ENCODE measurements at places on chromosomes 6 and 20. TPM values are rescaled to one million over a fixed set of nuclear protein-coding genes. Genes with fewer than 3 reads are reported as not detected.

TRIM40 gene
- polyA plus RNA-seq: not detected

DNA sequence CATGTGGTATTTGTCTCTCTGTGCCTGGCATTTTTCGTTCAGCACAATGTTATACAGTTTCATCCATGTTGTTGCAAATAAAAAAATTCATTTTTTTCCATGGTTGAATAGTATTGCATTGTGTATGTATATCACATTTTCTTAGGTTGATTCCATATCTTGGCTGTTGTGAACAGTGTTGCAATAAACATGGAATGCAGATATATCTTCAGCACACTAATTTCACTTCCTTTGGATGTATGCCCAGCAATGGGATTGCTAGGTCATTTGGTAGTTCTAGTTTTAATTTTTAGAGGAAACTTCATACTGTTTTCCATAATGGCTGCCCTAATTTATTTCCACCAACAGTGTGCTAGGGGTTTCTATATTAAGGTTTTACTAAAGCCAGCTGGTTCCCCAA lies 52.6 kb downstream of the GFRAL start:
- DNase-seq: no peak

- no peak for DNase-seq
Observed at GRCh38 chr6:1615151-1615852, 5.6 kb downstream of the FOXC1 start.

DNA sequence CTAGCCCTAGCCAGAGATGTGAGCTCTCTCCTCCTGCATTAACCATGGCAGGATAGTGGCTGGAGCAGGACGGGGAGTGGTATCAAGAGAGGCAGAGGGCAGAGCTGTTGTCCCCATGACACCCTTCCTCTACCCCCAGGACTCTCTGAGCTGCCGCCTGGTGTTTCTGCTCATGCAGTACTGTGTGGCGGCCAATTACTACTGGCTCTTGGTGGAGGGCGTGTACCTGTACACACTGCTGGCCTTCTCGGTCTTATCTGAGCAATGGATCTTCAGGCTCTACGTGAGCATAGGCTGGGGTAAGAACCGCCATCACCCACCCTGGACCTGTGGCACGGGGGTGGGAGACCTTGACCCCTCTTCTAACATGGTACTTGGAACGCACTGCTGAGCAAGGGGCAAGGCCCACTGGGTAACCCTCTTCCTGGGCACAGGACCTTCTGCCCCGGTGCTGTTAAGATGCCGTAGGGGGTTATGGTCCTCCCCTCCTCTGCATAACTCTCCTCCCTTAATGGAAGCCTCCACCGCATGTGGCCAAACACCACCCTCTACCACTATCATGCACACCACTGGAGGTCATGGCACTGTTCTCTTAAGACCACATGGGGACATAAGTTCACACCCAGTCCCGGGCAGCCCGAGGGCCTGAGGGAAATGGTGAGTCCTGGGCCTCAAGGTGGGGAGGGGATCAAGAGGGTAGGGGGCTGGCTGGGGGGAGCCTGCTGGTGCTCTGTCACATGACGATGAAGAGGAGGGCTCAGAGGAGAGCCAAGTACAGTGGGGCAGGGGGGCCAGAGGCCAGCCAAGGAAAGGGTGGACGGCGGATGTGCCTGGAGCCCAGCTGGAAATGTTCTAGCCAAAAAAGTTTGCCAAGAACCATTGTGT lies 25.1 kb downstream of the GLP1R start:
- DNase-seq: no peak

DNA sequence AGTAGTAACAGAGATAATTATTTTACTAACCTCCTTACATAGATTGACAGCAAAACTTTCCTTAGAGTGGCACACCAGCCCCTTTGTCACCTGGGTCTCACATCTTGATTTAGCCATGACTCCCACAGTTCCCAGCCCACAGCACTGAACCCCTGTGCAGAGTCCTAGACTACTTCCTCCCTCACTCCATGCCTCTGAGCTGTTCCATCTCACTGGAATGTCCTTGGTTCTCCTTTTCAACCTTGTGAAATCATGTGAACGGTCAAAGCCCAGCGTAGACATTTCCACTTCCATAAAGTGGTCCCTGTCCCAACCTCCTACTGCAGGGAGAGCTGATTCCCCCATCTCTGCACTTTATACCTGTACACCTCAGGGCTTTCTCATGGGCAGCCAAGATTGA lies 19.7 kb downstream of the CGA start:
- no peak for DNase-seq

Measured in AG04450 (cell line).